Stromal cell of bone marrow (primary cell): ENCODE measurements at places on chromosomes 2 and 18.

DNA sequence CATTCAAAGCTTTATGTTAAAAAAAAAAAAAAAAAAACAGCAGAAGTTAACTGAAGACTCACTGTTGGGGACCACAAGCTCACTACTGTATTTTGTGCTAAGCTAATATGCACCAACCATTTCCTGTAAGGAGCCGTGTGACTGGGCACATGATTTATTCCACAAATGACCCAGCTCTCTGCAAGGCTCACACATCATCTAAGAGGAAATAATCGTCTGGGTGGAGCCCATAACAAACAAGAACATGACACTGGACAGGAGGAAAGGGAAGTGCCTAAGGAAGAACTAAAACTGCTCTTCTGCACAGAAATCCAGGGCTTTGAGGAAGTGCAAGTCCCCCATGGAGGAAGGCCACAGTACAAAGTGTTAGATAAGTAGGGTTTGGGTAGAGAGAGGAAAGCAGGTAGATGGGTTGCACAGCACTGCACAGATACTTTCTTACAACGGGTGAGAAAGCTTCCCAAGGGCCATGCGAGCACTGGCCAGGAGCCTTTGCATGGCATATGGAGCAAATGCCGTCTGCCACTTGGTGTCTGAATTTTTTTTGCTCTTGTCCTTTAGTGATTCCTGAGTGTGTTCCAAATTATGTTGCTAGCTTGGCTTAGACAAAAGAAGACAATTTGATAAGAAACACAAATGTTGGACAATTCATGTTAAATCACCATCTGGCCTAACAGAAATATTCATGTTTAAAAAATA, 24.4 kb downstream of the NFE2L2 start:
- DNase-seq: peak; percentile 68

- no peak for DNase-seq
Measured at GRCh38 chr2:193228276-193228675, 1033.5 kb upstream of the TMEFF2 start.

DNA sequence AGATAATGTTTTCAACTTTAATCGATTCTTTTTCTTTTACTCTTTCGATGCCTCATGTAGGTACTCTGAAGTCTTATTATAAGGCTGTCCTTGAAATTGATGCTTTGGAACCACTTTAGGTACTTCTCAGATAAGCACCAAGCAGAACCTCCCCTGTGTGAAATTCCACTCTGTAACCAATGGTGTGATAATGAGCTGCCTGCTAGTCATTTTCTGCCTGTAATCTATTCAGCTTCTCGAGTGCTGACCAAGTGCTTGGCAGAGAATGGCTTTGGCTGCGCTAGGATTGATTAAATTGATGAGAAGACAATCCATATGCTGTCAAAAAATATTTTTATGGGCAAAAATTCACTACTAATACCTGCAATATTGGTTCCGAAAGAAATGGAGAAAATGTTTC, 132.1 kb upstream of the STON1 start:
- no peak for DNase-seq

DNA sequence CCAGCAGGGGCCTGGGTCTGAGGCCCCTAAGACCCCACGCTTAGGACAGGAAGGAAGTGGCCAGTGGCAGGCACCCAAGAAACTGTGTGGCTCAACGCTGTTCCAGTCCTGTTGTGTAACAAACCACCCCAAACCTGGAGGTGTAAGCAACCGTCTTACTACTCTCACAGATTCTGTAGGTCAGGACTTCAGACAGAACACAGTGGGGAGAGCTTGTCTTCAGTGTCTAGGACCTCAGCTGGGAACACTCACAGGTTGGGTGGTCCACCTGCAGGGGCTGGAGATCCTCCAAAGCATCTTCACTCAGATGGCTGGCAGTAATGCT, 123.0 kb downstream of the KLHL29 start:
- DNase-seq: no peak

DNA sequence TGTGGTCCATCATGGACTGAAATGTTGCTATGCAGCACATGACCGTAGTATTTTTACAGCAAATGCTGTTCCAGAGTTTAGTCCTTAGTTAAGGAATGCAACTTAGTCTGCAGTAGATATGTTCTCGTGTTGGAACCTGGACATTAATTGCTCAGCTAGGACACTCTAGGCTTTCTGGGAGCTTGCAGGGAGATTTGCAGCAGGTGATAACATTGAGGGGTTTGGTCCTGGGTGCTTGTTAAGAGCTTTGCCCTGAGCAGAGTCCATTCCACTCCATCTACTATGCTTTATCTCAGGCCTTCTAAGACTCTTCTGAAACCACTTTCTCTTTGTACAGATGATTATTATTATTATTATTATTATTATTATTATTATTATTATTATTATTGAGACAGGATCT, 27.1 kb downstream of the DRC1 start:
- no peak for DNase-seq

DNA sequence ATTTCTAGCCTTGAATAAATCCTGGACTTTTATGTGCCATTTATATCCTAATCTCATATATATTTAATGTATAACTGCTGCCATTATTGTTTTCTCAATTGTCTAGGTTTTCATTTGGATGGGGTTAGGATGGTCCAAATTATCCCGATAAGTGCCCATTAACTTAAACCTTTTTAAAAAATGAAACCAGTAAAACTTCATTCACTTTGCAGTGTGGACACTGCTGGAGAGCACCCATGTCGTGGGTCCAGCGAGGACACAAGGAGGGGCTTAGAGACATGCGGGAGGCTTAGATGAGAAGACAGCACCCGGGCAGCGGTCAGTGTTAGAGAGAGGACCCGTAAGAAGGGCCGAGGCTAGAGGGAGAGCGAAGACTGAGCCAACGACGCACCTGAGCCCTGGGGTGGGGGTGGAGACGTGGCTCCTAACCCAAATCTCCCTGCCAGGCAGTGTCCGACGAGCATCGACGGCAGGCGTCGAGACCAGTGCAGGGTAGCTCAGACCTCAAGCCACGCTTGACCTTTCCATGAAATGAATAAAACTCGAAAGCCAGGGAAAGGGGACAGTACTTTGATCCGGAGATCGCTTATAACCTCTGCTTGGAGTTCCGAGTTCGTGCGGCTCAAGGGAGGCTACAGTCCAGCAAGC, 9.0 kb upstream of the EN1 start:
- no peak for DNase-seq

DNA sequence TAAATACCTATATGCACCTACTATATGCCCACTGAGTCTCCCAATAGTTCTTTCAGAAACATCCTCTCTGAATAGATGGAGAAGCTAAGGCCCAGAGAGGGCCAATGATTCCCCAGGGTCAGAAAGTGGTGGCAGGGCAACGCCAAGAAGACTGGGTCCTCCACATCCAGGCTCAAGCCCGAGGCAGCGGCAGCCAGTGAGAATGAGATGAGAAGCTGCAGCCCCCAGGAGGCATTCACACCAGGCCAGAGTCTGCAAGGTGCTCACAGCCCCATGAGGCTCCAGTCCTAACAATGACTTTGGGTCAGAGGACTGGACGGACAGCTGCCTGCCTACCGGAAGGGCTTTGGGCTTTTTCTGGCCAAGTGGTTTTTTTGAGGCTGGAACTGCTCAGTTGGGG, 3.5 kb downstream of the TEX261 start:
- DNase-seq: no peak
